Activated naive CD8-positive, alpha-beta T cell treated with anti-CD3 and anti-CD28 coated beads, Interleukin-2, amount 50 U/mL, for 24 hours (primary cell): ENCODE measurements at places on chromosomes 13 and 19.

DNA sequence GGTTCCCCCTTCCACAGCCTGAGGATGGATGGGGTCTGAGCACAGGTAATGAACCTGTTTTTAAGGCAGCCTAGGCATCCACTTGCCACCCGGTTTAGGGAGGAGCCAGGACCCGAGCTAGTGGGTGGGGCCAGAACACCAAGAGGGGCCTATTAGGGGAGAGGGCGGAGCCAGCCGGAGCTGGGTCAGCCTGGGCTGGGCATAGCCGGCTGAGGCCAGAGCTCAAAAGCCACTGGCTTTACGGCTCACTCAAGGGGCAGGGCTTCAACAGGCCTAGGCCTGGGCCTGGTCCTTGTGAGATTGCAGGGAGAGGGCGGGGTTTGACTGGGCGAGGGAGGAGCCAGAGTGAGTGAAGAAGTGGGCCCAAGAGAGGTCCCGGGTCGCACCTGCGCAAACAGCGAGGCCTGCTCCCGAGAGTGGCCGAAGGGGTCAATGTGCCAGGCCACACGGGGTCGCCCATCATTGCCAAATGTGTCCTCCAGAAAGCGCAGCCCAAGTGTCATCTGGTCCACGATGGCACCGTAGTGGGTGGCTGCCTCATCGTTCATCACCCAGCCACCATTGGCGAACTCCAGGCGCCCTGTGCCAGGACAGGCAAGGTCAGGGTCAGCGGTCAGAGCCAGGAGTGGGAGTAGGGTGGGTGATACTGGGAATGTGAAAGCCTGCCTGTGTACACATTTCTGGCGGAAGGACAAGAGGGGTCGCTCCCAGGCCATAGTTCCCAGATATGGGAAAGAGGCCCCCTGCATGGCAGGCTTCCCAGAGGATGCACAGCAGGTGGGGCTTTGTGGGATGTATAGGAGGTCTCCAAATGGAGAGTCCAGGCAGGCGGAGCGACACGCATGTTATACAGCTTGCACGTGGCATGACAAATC, 1.9 kb downstream of the MAN2B1 start:
- no peak for DNase-seq

- no peak for DNase-seq
Measured at GRCh38 chr13:95113601-95114000, 187.7 kb downstream of the ABCC4 start.

- DNase-seq: no peak
Measured at GRCh38 chr13:41960211-41960636, 685 bp downstream of the VWA8 start.

GRCh38 chr19:30559446-30559845, 187.3 kb downstream of the ZNF536 start:
- DNase-seq: no peak
